HepG2 (cell line): ENCODE measurements at places on chromosomes 5 and 9. TPM values are rescaled to one million over a fixed set of nuclear protein-coding genes. Genes with fewer than 3 reads are reported as not detected.

Gene ALDH1A1
- total RNA-seq: 439 and 686 TPM in 2 replicates

Gene ENTPD2
- 0.87 and 0.95 TPM in 2 replicates for total RNA-seq

Gene STARD4
- total RNA-seq: 66.9 and 92.2 TPM in 2 replicates

Gene SHC3
- 0.89 and 1.1 TPM in 2 replicates for total RNA-seq

Gene PPP1R26
- total RNA-seq: 7.1 and 11.6 TPM in 2 replicates

Gene ANKRD31
- 0.08 and 0.09 TPM in 2 replicates for total RNA-seq

Gene CDHR2
- total RNA-seq: 7.8 and 17.9 TPM in 2 replicates

Gene PCDHB3
- 0.27 and 0.29 TPM in 2 replicates for total RNA-seq

GRCh38 chr5:102589661-102590060, 90.9 kb upstream of the SLCO6A1 start:
- peaks cover 13% of the 10 kb centered on the region for H3K4me1 ChIP-seq
- DNase-seq: no peak
- no peaks in the 10 kb centered on the region; the same call in 1 of the 2 replicates for H3K27me3 ChIP-seq
- H3K4me3 ChIP-seq: no peak overlapping the region
- no peaks in the 10 kb centered on the region for H3K36me3 ChIP-seq

- no peaks in the 10 kb centered on the region for H3K36me3 ChIP-seq
- H3K4me3 ChIP-seq: no peak overlapping the region
- H3K4me1 ChIP-seq: 0 out of 2 replicates have a peak, but pooled peaks cover 12% of the 10 kb centered on the region
- no peak for DNase-seq
- no peaks in the 10 kb centered on the region for H3K27me3 ChIP-seq
Measured at GRCh38 chr5:57738301-57738700, 255.7 kb upstream of the ACTBL2 start.

DNA sequence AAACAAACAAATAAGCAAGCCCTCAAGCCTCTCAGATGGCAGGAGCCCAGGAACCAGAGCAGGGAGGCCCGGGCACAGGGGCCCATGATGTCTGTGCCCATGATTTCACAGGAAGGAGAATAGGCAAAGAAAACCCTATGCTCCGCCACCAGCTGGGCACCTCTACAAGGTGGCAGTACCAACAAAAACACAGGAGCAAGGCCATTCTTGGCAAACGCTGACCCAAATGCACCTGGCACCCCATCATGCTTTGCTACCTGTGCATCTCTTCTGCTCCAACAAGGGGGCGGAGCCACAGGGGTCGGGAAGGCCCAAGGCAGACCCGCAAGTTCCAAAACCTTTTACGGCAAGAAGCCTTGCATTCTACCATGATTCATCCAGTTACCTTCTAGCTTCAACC, 3.1 kb downstream of the BRD3 start:
- no peak overlapping the region for H3K4me3 ChIP-seq
- no peak for DNase-seq
- peaks cover 63% of the 10 kb centered on the region for H3K4me1 ChIP-seq
- no peaks in the 10 kb centered on the region; the same call in 1 of the 2 replicates for H3K36me3 ChIP-seq
- H3K27ac ChIP-seq: no peak overlapping the region
- peaks cover 7% of the 10 kb centered on the region; the same call in 2 of the 3 replicates for H3K27me3 ChIP-seq

GRCh38 chr5:86970361-86970760, 297.3 kb upstream of the RASA1 start:
- H3K36me3 ChIP-seq: no peaks in the 10 kb centered on the region
- no peak overlapping the region for H3K27ac ChIP-seq
- no peak for DNase-seq
- H3K4me3 ChIP-seq: no peak overlapping the region
- peaks cover 6% of the 10 kb centered on the region; the same call in 1 of the 2 replicates for H3K4me1 ChIP-seq

DNA sequence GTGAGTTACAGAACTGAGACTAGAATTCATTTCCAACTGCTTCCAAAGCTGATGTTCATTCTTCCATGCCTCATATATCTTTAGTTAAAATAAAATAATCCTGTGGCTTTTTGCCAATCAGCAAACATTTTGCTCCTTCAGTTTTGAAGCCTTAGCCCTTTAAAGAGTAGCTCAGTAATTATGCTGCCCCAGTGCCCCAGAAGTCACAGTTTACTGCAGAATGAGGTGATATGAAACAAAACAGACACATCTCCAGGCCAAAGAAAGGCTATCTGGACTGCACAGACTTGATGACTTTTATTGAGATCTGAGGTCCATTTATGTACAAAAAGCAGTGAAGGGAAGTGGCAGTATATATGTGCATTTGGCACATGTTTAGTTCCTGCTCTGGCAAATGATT, 285.8 kb upstream of the ZNF462 start:
- no peak overlapping the region for H3K27ac ChIP-seq
- no peak for DNase-seq
- H3K4me3 ChIP-seq: no peak overlapping the region

DNA sequence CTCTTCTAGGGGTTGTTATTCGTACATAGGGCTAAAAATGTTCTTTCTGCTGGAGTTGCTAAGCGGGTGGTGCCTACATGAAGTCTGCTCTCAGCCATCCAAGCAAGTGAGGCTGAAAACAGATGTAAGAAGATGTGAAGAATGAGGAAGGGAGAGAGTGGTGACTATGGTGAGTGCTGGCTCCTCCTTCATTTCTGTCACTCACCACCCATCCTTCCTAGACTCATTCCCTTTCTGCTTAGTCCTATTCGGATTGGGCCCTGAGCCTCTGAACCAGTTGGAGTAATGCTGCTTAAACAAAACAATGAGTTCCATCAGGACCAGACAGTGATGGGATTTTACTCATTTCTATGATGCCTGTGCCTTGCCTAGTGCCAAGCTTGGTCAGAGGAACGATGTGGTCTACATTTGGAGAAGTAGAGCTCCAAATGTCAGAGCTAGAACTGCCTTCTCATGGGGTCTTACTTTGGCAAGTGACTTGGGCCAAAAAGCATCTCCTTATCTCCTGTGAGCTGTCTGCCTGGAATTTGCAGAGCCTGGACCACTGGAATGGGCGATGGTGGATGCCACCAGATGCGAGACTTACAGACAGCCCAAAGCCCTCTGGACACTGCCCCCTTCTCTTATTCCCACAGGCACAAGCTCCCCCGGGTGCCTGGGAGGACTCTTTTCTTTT, 192.9 kb downstream of the FBXL7 start:
- H3K27me3 ChIP-seq: no peaks in the 10 kb centered on the region
- no peak overlapping the region for H3K27ac ChIP-seq
- H3K36me3 ChIP-seq: no peaks in the 10 kb centered on the region
- H3K4me3 ChIP-seq: no peak overlapping the region
- no peak for DNase-seq

GRCh38 chr9:36988848-36989247, 45.2 kb downstream of the PAX5 start:
- H3K36me3 ChIP-seq: no peaks in the 10 kb centered on the region
- no peak overlapping the region for H3K27ac ChIP-seq
- H3K4me1 ChIP-seq: no peaks in the 10 kb centered on the region
- H3K27me3 ChIP-seq: peaks cover 38% of the 10 kb centered on the region

DNA sequence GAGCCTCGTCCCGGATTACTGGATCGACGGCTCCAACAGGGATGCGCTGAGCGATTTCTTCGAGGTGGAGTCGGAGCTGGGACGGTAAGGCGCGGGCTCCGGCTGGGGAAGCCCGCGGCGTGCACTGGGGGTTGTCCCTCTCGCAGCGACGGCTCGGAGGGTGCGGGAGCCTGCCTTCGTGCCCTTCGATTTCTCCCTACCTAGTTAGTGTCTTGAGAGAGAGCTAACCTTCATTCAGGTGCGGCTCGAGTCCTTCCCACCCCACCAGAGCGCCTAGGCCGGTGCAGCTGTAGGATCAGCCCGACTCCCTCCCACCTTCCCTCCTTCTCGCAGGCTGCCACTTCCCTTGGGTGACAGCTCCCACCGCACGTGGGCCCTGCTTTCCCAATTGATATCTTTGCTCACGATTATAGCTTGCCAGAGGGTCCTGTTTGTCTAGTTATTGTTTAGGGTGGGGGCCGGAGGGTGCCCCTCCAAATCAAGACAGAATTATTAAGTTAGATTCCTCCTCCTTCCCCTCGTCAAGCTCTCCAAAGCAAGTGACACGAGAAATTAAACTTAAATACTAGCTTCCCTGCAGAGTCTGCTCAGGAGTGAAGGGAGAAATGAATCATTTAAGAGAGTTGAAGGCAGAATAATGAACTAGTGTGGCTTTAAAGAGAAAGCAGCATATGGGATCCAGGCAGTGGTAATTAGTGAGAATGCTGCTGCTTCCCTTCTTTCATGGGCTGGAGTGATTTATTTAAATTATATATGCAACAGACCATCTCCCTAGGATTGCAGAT, 569 bp downstream of the CAMK4 start:
- DNase-seq: no peak
- 0 out of 2 replicates have a peak overlapping the region, but pooled peaks have one; percentile 31 for H3K4me3 ChIP-seq
- H3K4me1 ChIP-seq: peaks cover 5% of the 10 kb centered on the region; the same call in 1 of the 2 replicates
- peaks cover 33% of the 10 kb centered on the region for H3K27me3 ChIP-seq
- H3K36me3 ChIP-seq: no peaks in the 10 kb centered on the region

- H3K27me3 ChIP-seq: peaks cover 81% of the 10 kb centered on the region
- no peak overlapping the region for H3K27ac ChIP-seq
- no peaks in the 10 kb centered on the region for H3K36me3 ChIP-seq
- H3K4me1 ChIP-seq: peaks cover 28% of the 10 kb centered on the region
- no peak for DNase-seq
Measured at GRCh38 chr5:602466-603035, 9.6 kb upstream of the CEP72 start.

GRCh38 chr5:6494939-6495338, 46.3 kb downstream of the UBE2QL1 start:
- H3K27ac ChIP-seq: no peak overlapping the region
- H3K4me3 ChIP-seq: no peak overlapping the region

DNA sequence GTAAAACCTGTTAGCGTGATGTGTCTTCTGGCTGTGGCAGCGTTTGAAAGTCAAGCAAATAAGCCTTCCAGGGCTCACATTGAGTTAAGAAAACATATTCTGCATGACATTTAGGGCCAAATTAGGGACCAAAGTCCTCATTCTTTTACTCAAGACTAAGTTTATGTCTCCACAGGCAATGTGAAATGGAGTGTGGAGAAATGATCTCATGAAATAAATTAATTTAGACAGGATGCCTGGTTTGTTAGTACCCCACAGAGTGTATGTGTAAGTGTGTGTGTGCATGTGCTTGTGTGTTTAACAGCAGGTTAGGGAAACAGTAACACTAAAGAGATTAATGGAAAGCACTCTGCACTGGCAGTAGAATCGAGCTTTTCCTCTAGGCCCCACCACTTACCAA, 82.9 kb upstream of the SNX2 start:
- H3K27ac ChIP-seq: no peak overlapping the region
- no peaks in the 10 kb centered on the region for H3K36me3 ChIP-seq
- H3K27me3 ChIP-seq: 0 out of 3 replicates have a peak, but pooled peaks cover 2% of the 10 kb centered on the region
- no peak overlapping the region for H3K4me3 ChIP-seq
- no peak for DNase-seq
- H3K4me1 ChIP-seq: peaks cover 8% of the 10 kb centered on the region

DNA sequence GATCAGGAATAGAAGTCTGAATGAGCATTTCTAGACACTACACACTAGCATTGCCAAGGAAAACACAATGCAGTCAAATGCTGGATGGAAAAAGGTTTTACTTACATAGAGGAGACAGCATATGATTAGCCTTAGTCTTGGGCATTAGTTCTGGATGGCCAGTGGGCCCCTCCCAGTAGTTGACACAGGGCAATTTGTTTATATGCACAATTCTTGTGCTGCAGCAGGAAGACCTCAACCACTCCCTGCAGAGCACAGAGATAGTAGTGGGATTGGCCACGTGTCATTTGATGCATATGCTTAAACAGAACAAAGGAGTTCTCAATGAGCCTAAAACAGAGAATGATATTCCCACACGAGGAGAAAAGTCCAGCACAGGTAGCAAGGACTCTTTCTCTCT, 1496.2 kb upstream of the CDH6 start:
- H3K4me1 ChIP-seq: no peaks in the 10 kb centered on the region
- H3K27me3 ChIP-seq: no peaks in the 10 kb centered on the region
- no peak overlapping the region for H3K27ac ChIP-seq
- no peak overlapping the region for H3K4me3 ChIP-seq
- no peaks in the 10 kb centered on the region for H3K36me3 ChIP-seq
